ENCODE measurements at places on chromosomes 3 and 15.

- DNase-seq = no peak
These were observed 99.4 kb downstream of the SST start for GRCh38 chr3:187570776-187571175.

GRCh38 chr3:57382933-57383332, 90.4 kb upstream of the ASB14 start:
- DNase-seq = no peak

DNA sequence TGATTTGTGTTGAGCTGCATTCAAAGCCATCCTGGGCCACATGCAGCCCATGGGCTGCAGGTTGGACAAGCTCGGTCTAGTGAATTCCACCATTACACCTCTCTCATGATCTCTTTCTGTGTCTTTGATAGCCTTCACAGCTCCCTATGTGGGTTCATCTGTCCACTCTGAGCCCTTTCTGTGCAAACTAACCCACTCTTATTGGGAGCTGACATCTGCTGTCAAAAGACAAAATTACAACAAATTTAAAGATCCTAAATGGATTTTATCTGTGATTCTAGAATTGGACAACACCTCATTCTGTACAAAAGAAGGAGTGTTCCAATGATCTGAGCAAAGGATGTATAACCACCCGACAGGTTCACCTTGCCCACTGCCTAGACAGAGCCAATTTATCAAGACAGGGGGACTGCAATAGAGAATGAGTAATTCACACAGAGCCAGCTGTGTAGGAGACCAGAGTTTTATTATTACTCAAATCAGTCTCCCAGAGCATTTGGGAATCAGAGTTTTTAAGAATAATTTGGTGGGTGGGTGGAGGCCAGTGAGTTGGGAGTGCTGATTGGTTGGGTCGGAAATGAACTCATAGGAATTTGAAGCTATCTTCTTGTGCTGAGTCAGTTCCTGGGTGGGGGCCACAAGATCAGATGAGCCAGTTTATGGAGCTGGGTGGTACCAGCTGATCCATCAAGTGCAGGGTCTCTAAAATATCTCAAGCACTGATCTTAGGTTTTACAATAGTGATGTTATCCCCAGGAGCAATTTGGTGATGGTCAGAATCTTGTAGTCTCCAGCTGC, 2.6 kb upstream of the XYLB start:
- no peak for DNase-seq

DNA sequence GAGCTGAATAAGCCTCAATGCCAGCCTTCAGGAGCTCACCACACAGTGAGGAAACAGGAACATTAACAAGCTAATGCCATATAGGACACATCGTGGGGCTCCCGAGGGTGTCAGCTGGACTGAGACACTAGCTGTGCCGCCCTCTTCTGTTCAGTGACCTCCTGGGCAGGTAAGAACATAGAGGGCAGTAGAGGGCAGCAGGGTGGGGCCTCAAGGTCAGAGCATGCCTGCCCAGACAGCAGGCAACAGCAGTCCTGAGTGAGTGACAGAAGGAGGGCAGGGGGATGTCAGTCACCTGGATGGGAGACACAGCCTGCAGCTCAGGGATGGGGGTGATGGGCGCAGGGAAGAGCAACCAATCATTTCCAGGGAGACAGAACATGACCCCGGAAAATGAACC, 15.5 kb downstream of the NTRK3 start:
- no peak for DNase-seq

DNA sequence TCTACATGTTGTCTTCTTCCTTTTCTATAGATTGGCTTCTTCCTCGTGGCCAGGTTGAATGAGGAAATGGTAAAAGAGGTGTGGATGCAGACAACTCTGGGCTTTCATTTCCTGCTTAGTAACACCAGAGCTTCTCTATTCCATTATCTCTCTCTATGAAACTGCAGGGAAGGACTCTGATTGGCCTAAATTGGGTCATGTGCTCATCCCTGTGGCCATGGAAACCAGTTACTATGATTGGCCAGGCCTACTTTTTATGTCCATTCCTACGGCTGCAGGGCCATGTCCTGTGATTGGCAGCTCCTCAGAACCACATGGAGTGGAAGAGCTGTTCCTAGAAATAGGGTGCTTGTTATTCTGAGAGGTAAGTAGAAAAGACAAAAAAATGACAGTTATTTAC, 486.9 kb upstream of the ADAMTS9 start:
- DNase-seq = no peak

DNA sequence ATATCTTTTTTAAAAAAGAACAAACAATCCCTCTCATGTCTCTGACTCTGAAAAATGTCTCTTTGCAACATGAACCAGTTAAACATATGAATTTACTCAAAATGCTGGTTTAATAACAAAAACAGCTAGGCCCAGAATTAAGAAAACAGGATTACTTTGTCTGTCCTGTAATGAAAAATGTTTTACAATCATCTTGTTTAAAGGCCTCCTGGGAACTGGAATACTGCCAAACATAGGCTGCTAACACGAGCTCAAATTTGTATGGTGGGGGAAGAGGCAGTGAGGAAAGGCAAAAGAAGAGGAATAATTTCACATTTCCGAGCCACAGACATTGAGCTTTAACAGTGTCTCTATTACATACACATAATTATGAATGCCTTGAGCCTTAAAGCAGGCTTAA, 61.7 kb upstream of the PPIB start:
- DNase-seq = no peak

DNA sequence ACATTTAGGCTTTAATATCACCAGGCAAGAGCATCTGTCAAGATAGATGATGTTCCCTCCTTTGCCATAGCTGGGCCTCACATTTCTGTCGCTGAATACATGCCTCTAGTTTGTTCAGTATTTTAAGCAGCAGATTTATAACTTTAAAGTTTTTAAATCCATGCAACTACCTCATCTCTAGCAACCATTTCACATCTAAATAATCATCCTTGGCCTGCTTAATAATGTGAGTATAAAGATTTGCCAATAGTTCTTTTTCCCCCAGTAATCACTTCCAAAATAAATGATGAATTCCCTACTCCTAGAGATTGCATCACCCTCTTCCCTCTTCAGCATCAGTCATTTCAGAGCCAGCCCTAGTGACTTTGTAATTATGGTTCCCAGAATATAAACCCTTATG, 36.2 kb upstream of the FILIP1L start:
- no peak for DNase-seq

- DNase-seq = no peak
These were observed 28.6 kb upstream of the OR5K4 start for GRCh38 chr3:98325055-98325454.

DNA sequence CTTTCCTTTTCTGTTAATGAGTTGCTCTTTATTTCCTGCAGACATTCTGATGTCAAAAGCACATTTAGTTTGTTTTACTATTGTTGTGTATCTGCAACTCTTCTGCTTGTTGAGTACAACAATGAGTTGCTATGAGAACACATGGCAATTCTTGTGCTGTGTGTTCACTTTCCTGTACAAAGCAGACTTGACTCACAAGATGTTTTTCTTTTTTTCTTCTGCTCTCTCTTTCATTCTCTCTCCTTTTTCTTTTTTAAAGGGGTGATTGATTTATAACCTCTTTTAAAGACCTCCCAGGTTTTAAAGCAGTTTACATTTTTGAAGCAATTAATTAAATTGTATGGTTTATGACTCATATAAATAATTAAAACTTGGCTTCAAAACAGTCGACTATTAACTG, 31.6 kb upstream of the ABHD10 start:
- no peak for DNase-seq

DNA sequence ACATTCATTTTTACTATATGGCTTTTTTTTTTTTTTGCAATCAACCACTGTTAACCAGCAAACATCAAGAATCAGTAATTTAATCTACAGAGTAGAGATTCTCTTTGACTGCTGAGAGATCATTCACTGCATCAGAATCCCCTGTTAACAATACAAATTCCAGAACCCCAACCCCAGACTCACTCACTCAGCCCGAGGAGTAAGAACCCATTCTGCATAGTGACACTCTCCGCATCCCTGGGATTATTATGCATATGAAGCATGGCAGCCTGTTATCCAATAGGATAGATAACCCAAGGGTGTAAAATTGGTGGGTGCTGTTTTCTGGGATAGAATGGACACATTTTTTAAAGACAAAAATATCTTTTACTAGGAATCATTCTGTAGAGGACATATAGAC, 76.3 kb upstream of the CCDC39 start:
- DNase-seq = no peak

Data from stimulated activated CD4-positive, alpha-beta T cell treated with anti-CD3 and anti-CD28 coated beads, Interleukin-15, amount 100 ng/mL, for 1 hour (primary cell).